ENCODE measurements at places on chromosomes 4 and X. TPM values are rescaled to one million over a fixed set of nuclear protein-coding genes. Genes with fewer than 3 reads are reported as not detected.
A peak's percentile ranks its signal among the peaks of the same experiment; 100 is the strongest.

- peak; percentile 45 for DNase-seq
Measured at GRCh38 chr4:78845472-78845871, 69.3 kb downstream of the BMP2K start.

GRCh38 chr4:137090951-137091350 is 441.3 kb downstream of the PCDH18 start:
- no peak for DNase-seq

DNA sequence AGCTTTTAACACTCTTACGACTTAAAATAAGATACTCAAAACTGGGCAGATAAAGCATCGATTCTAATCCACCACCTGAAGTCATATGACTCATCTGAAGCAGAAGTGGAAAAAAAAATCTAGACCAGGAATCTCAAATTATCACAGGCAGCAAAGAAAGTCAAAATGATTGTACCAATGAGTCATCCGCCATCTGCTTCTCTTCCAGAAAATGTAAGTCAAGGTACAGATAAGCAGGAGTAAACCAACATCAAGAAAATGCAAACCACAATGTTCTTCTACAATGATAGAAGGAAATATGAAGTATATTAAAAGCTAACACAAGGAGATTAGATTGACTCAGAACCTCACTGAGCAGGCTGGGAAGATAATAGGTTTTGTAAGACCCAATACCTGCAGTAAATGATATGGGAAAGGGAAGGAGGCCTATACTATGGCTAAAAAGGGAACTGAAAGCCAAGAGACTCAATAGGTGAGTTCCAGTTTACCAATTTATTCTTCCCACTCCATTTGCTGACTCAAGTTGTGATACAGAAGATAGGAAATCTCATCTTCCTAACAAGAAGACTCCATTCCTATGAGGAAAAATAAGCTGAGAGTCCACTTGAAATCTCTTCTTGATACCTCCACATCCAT is 88.4 kb upstream of the TET2 start:
- peak; percentile 36 for DNase-seq

Gene ZFP42
- total RNA-seq: 0.26 TPM
